ENCODE measurements at places on chromosomes 7 and 10.

GRCh38 chr7:5230265-5231067 lies 40.4 kb downstream of the WIPI2 start:
- no peak for DNase-seq

DNA sequence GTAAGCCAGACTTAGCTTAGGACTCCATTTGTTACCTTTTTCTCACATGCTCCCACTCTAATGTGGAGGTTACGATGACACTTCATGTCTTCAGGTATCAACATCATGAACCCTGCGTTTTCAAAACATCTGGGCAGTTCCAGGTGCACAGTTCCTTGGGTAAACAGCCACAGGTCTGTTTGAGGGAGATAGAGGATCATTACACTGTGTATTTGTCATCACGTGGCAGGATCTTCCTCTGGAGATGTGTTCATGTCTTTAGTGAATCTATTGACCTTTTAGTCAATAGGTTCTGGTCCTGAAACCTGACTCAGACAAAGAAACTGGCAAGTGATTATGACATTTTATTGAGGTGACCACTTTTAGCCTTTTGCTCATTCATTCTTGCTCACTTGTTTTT lies 145.5 kb downstream of the ANKRD7 start:
- no peak for DNase-seq

GRCh38 chr10:28489206-28489605 lies 43.7 kb upstream of the WAC start:
- DNase-seq, result no peak

- no peak for DNase-seq
Measured at GRCh38 chr7:108322046-108322445, 134.2 kb downstream of the NRCAM start.

GRCh38 chr7:139049936-139050335 lies 14.1 kb upstream of the ZC3HAV1L start:
- DNase-seq, result no peak

All from T-helper 2 cell treated with Interferon-gamma antibody and Interleukin-4, amounts not matched to agents 5 μg/mL and 100 μg/mL, for 36 hours (primary cell).